ENCODE measurements at places on chromosomes 2 and 18.

GRCh38 chr18:72261590-72261989, 282.6 kb downstream of the CBLN2 start:
- no peak for DNase-seq

DNA sequence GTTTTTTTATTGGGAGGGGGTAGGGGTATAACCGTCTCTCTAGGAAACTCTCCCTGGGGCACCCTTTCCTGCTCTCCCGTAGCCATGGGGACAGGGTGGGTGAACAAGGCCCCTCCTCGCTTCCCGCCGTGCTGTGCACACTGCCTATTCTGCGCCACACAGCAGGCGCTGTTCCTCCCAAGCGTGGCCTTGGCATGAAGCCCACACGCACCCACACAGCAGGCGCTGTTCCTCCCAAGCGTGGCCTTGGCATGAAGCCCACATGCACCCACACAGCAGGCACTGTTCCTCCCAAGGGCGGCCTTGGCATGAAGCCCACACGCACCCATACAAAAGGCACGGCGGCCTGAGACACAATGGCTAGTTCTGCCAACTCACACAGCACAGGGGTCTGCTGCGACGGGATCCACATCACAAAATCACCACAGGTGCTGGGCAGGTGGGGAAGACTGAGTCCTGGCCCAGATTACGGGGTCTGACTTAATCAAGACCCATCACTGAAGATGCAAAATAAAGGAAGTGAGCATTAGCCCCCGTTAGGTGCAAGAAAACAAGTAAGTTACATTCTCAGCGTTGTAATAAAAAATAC, 46.6 kb upstream of the TPO start:
- DNase-seq: no peak

GRCh38 chr18:36947820-36948348, 119.0 kb downstream of the KIAA1328 start:
- DNase-seq: no peak

DNA sequence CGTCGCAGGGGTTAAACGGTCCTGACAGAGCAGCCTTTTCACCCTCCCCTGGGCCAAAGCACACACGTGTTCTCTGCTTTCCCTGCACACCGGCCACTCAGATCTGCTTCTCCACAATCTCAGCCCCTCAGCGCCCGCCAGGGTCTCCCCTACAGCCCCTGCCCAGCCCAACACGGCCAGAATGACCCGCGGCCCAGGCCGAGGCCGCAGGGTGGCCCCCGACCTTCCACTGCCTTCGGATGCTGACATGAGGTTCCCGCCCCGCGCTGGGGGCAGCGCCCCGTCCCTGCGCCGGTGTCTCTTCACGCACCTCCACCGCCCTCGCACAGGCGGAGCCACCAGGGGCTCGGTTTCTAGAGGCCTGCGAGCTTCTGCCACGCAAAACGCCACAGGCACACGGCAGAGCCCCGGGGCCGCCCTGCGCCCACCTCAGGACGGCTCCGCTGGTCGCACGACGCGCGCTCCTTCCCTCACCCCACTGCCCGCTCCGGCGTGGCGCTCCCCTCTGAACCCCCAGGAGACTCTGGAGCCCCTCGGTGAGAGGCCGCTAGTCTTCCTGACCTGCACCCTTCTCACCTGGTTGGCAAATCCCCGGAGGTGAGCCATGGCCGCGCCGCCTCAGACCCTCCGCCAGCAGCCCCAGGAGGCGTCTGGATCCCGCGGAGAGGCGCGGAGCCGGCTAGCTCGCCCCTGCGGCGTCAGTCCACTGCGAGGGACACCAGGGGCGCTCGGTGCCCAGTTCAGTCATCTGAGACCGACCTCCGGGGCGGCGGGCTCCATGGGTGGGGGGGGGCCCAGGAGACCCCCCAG, 749 bp downstream of the STK25 start:
- no peak for DNase-seq

GRCh38 chr2:27008678-27009077, 24.1 kb upstream of the TMEM214 start:
- no peak for DNase-seq

GRCh38 chr2:41947701-41948396, 100.0 kb upstream of the PKDCC start:
- no peak for DNase-seq

DNA sequence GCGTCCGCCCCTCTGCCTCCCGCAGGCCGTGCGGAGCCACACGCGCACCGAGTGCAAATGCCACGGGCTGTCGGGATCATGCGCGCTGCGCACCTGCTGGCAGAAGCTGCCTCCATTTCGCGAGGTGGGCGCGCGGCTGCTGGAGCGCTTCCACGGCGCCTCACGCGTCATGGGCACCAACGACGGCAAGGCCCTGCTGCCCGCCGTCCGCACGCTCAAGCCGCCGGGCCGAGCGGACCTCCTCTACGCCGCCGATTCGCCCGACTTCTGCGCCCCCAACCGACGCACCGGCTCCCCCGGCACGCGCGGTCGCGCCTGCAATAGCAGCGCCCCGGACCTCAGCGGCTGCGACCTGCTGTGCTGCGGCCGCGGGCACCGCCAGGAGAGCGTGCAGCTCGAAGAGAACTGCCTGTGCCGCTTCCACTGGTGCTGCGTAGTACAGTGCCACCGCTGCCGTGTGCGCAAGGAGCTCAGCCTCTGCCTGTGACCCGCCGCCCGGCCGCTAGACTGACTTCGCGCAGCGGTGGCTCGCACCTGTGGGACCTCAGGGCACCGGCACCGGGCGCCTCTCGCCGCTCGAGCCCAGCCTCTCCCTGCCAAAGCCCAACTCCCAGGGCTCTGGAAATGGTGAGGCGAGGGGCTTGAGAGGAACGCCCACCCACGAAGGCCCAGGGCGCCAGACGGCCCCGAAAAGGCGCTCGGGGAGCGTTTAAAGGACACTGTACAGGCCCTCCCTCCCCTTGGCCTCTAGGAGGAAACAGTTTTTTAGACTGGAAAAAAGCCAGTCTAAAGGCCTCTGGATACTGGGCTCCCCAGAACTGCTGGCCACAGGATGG, 7.1 kb upstream of the WNT10A start:
- DNase-seq: no peak

DNA sequence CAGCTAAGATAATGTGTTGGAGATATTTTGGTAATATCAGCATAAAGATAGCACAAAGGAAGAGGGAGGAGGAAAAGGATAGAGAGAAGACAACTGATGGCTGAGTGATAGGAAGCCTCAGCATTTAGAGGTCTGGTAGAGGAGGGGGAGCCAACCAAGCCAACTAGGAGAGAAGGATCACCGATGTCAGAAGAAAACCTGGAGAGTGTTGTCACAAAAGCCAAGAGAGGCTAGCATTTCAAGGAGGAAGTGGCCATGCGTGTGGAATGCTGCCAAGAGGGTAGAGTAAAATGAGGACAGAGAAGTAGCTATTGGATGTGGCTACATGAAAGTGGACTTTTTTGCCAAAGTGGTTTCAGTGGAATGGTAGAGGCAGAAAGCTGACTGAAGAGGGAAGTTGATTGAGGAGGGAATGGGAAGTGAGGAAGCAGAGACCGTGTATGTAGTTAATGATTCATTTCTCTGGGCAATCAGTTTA, 34.3 kb downstream of the LCLAT1 start:
- DNase-seq: no peak

DNA sequence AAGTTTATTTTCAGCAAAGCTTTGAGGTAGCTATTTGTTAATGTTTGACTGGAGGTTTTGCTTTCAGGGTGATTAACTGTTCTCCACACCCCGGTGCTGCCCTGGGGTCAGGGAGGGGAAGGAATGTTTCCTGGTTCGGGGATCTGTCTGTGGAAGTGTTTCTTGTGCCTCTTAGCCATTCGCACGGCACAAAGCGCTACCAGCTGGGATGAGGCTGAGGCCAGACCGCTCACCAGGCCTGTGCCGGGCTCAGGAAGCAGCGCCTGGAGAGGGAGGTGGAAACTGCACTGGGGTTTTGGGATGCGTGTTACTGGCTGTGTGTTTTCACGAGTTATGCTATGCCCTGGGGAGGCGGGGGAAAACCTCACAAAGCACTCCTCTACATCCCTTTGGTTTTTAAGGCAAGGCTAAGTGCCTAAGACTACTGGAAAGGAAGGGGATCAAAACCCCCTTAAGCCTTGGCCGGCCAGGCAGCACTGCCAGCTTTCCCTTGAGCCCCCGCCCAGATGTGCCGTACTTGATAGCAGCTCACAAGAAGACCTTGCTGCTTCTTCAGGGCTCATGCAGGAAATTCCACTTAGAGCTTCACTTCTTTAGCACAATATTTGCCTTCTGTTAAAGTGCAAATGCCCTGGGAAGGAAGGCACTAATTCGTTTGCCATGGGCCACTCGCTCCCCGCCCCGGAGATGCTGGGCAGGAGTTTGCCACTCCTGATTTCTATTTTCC, 65.7 kb upstream of the CNGA3 start:
- no peak for DNase-seq

DNA sequence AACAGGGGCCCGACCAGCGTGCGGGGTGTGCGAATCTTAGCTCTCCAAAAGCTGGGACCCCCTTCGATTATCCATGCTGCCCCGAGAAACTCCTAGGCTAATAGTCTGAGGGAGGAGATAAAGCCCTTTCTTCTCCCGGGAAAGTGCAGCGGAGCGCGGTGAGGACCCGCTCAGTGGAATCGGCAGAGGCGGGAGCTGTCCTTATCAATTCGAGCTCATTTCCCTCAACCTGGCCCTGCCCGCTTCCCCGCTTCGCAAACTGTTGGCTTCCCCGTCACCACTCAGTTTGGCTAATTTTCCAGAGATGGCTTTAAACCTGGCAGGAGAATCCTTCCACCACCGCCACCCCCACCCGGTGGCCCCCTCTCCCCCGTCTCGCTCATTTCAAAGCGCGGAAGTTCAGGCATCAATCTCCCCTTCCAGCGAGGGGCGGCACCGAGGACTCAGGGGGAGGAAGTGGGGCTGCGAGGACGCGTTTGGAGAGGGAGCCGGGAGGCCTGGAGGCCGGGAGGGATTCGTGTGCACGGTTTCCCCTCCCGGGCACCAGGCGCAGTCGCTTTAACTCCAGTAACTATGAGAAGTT, 1.6 kb downstream of the KLHL14 start:
- DNase-seq: peak; percentile 9

- DNase-seq: no peak
These were observed 26.5 kb downstream of the WDR35 start for GRCh38 chr2:19963386-19963785.

GRCh38 chr2:220959391-220959802, 612.7 kb downstream of the EPHA4 start:
- DNase-seq: no peak

- DNase-seq: no peak
These were observed 2.4 kb upstream of the LDLRAD4 start for GRCh38 chr18:13216092-13216582.

DNA sequence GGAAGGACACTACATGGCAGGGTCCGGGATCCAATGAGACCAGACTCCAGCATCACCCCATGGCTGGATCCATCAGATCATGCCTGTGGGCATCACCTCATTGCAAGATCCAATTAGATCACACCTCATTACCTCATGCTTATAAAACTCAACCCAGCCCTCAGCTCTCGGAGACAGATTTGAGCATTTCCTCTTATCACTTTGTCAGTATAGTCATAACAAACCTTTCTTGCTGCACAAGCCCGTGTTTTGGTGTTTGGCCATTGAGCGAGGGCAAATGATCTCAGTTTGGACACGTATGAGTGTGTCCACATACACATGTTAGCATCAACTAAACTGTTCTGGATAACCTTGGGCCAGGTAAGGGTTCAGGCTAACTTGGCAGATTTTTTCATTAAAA, 58.8 kb downstream of the CCDC195 start:
- no peak for DNase-seq

- no peak for DNase-seq
These were observed 48.2 kb downstream of the TWIST2 start for GRCh38 chr2:238895891-238896600.

GRCh38 chr18:44786257-44786656, 105.6 kb downstream of the SETBP1 start:
- no peak for DNase-seq

GRCh38 chr2:100962366-100963025, 39.6 kb upstream of the RPL31 start:
- no peak for DNase-seq

- no peak for DNase-seq
These were observed 34.0 kb upstream of the SLC66A3 start for GRCh38 chr2:11121099-11121822.

DNA sequence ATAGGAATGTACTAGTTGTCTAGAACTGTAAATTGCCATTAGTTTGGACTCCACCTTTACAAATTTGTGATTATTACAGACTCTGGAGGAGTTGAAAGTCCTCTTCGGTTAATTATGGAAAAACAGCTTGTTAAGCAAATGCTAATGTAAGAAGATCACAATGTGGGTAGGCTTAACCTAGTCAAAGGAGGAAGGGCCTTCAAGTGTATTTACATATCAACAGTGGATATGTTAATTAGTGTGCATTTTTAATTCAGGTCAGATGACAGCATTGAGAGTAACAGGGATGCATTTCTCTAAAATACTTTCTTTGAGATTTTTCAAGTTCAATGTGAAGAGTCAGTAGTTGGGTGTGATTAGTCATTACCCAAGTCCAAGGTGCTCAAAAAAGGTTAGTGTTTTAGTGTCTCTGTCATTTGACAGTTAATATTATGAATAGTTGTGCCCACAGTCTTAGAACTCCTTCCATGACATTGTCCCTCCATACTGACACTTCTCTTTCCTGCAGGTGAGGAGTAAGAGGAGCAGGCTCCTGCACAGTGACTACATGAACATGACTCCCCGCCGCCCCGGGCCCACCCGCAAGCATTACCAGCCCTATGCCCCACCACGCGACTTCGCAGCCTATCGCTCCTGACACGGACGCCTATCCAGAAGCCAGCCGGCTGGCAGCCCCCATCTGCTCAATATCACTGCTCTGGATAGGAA, 28.0 kb downstream of the CD28 start:
- DNase-seq: no peak

DNA sequence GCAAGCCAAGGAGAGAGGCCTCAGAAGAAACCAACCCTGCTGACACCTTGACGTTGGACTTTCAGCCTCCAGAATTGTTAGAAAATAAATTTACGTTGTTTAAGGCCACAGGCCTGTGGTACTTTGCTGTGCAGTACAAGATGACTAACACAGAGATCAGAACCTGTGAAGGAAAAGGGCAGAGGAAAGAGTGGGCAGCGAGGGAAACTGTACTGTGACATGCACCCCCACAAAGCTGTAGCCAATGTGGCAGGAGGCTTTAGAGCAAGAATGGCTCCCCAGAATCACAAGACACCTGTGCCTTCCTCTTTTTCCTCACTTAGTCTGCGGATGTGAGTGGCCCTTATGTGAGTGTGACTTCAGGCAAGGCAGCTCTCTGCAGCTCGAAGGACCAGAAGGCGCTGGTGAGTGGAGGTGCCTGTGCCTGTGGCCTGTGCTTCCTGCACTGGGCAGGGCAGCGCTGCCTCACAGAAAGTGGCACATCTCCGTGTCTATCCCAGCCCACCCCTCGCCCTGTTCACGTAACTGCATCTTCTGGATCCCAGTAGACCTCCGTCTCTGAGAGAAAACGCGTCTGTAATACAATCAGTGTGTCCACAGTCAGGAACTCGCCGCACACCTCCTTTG, 89.5 kb downstream of the MRPS9 start:
- DNase-seq: no peak

GRCh38 chr2:231315896-231316295, 79.6 kb upstream of the B3GNT7 start:
- DNase-seq: no peak

DNA sequence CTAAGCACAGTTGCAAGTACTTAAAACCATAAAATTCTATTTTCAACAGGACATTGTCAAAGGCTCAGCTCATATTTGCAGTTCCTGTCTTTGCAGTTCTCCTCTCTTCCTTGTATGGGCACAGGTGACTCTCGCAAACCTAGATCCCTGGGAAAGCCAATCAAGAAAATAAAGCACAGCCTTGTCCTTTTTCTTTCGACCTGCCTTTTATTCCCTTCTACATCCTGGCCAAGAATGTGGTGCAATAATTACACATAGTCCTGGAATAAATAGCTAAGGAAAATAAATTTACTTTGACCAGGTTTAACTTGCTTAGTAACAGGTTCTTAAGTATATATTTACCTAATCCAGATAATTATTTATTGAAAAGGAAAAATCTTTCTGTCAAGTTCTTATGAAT, 20.2 kb downstream of the ATG16L1 start:
- DNase-seq: no peak
